ENCODE measurements at places on chromosomes 2 and 18. TPM values are rescaled to one million over a fixed set of nuclear protein-coding genes. Genes with fewer than 3 reads are reported as not detected.

CFAP210 gene
- total RNA-seq, result not detected

NGEF gene
- total RNA-seq, result not detected

CHRND gene
- not detected for total RNA-seq

IL36G gene
- total RNA-seq, result not detected

DCDC2C gene
- not detected for total RNA-seq

KLF7 gene
- 62.1 TPM for total RNA-seq

RAD51AP2 gene
- not detected for total RNA-seq

PER2 gene
- 22.7 TPM for total RNA-seq

CAPN14 gene
- total RNA-seq, result 0.26 TPM

RAX gene
- total RNA-seq, result not detected

NPAS2 gene
- 11.4 TPM for total RNA-seq

Measured in upper lobe of right lung (tissue), 1 donor.